Stromal cell of bone marrow (primary cell): ENCODE measurements at places on chromosomes 2 and 18.
A peak's percentile ranks its signal among the peaks of the same experiment; 100 is the strongest.

DNA sequence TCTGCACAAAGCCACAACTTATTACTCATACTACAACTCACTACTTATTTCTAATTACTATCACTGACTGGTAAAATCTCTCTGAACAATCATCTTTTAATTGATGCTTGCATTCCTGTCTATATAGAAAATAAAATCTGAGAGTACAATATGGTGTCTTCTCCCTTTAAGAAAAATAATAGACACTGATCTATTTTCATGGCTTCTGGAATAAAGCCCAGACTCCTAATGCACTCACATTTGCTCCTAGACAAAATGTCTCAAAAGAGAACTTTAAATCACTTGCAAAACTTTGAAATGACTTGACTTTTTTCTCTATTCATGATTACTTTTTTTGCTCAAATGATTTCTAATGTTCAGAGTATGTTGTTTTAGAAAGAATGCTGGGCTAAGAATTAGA lies 28.7 kb downstream of the ESCO1 start:
- peak; percentile 9 for DNase-seq

- DNase-seq, result no peak
Measured at GRCh38 chr18:32152705-32153448, 37.0 kb upstream of the MEP1B start.

DNA sequence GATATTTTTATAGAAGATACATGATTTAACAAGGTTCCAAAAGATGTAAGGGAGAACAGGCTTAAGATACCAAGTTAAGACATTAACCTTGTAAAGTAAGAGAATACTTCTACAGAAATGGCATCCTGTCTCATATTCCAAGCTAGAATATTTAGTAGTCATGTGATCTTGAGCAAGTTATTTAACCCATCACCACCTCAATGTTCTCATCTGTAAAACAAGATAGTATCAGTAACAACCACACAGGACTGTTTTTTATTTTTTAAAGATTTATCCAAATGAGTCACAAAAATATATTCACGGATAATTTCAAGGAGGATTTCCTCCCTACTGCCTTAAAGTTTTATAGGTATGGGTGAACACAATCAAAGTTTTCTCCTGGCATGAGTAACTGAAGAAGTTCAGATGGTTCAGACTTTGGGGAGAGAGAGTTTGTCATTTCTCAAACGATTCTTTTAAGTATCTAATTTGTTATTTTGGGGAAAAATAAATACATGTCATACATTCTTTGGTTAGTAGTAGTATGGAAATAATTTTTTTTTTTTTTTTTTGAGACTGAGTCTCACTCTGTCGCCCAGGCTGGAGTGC lies 25.9 kb downstream of the ROCK1 start:
- peak; percentile 3 for DNase-seq

DNA sequence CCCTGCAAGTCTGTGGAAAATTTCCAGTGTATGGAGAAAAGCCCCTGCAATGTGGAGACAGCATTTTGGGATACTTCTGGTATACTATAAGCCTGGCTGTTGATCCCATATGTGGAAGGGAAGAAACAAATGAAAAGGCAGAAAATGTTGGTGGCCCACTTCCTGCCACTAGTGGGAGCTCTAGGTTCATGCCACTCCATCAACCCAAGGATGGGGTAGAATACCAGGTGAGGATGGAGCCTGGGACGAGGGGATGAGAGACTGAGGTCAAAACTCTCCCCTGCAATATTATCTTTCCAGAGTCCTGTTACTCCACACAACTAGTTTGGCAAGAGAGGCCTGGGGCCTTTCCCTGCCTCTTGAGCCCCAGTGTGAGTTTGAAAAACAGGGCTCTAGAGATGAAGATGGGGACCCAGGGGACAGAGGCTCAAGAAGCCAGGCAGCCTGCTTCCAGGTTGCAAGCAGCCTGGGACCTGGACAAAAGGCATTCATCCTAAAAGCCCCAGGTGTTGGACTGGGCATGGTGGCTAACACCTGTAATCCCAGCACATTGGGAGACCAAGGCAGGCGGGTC lies 31.9 kb downstream of the BMP10 start:
- DNase-seq, result no peak

- no peak for DNase-seq
Measured at GRCh38 chr2:234920836-234921235, 31.0 kb upstream of the SH3BP4 start.

- DNase-seq, result no peak
Measured at GRCh38 chr2:126575631-126576030, 80.3 kb upstream of the GYPC start.

DNA sequence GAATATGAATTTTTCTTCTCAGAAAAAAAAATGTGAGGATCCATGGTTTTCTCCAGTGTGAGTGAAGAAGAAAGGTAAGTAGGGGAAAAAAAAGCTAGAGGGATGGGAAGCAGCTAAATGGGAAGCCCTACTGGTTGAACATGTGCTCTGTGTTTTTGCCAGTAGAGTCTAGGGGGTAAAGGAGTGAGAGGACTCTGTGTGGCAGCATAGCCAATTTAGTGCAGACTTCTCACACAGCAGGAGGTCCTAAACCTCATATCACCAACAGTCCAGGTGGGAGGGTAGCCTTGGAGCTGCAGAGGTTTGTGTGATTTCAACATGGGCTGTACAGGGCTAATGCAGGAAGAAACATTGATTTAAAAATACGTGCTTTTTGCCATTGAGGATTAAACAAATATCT lies 334.5 kb upstream of the SPHKAP start:
- DNase-seq, result no peak

DNA sequence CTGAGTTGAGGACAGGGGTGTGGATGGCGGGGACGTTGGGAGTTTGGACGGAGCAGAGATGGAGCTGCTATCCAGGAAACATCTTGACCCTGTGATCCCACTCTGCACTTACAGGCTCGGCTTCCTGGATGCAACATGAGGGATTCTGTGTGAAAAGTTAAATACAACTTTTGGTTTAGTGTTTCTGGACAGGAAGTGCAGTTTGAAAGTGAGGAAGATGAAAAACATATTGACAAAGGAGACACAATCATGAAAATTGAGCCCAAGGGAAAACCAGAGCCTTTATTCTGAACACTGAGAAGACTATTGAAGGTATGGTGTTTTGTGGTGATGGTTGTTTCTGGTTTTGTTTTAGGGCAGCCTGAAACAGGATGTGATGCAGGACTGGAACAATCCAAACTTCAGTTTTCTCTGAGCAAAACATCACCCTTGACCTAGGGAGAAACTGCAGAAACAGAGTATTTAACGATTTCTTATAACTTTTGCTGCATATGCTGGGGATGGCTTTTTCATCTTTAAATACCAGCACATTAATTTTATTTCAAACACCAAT lies 76.5 kb upstream of the RFX8 start:
- DNase-seq, result no peak

DNA sequence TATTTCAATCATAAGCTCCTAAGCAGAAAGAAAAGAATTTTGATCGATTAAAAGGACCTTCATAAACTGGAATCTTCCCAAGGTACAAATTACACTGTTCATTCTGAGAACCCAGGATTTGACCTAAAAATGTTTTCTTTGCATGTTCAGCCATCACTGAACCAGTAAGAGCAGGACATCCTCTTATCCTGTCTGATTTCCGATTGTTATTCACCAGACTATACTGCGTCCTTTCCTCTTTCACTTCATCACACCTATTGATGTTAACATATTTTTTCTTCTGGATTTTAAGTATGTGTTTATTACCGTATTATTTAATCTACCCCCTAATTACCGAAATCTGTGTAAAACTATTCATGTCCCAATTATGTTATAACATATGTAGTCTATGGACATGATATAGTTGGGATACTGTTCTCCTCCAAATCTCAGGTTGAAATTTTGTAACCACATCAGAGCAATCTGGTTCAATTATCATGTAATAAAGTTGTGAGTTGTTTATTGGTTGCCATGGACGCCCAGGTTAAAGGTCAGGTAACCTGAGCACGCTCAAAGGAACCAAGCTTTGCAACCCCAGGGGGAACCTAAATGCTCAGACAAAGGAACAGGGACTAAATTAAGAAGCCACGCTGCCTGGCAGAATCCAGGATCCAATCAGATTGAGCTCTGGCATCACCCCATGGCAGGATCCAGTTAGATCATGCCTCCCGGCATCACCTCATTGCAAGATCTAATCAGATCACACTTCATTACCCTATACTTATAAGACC lies 11.6 kb upstream of the TBC1D8 start:
- no peak for DNase-seq

GRCh38 chr2:113850687-113851086 lies 39.2 kb upstream of the ACTR3 start:
- DNase-seq, result no peak

DNA sequence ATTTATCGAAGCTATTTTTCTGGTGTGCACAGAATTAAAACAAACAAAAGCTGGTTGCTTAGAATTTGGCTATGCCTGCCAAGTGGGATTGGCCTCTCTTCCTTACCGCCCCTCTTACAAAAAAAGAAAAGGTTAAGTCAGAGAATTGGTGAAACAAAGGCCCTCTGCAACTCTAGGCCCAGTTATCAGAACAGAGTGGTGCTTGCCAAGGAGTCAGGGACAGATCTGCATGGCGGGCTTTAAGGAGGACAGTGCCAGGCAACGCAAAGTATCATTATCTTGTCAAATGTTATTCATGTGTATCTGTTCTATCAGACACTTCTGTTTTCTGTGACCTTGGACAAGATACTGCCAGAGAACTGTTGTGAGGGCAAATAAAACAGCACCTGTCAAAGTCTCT lies 78.3 kb downstream of the TGIF1 start:
- DNase-seq, result no peak

- DNase-seq, result no peak
Measured at GRCh38 chr2:167135706-167136105, 247.4 kb downstream of the XIRP2 start.

DNA sequence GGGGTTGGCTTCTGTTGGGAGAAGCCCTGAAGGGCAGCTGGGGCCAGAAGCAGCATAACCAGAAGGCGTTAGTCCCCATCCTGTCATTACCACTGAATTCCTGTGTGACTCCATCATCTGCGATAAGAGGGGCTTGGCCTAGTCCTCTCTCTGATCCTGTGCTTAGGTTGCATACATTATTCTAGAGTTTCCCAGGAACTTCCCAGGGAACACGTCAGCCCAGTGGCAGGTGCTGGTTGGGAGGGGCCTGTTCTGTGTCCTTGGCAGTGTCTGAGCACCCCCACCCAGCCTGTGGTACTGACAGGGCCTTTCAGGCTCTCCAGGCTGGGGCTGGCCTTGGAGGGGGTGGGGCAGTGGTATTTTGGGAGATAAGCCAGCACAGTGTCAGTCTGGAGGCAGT lies 4.5 kb upstream of the TOGARAM2 start:
- no peak for DNase-seq

GRCh38 chr2:26724784-26725520 lies 32.4 kb downstream of the KCNK3 start:
- DNase-seq, result no peak

- DNase-seq, result peak; percentile 11
Measured at GRCh38 chr2:135299658-135300244, 231.3 kb downstream of the ZRANB3 start.
